ENCODE measurements at places on chromosomes 16 and 17. TPM values are rescaled to one million over a fixed set of nuclear protein-coding genes. Genes with fewer than 3 reads are reported as not detected.

FA2H gene
- not detected for total RNA-seq

C17orf50 gene
- not detected for total RNA-seq

MYH13 gene
- total RNA-seq = 0.16 TPM

ABCC12 gene
- not detected for total RNA-seq

WWOX gene
- 13.3 TPM for total RNA-seq

NEUROD2 gene
- total RNA-seq = not detected

RHBDL3 gene
- not detected for total RNA-seq

SLC47A2 gene
- not detected for total RNA-seq
